ENCODE measurements at places on chromosomes 11 and 22.

GRCh38 chr11:68050371-68050841 is 11.6 kb downstream of the TCIRG1 start:
- no peak for DNase-seq

DNA sequence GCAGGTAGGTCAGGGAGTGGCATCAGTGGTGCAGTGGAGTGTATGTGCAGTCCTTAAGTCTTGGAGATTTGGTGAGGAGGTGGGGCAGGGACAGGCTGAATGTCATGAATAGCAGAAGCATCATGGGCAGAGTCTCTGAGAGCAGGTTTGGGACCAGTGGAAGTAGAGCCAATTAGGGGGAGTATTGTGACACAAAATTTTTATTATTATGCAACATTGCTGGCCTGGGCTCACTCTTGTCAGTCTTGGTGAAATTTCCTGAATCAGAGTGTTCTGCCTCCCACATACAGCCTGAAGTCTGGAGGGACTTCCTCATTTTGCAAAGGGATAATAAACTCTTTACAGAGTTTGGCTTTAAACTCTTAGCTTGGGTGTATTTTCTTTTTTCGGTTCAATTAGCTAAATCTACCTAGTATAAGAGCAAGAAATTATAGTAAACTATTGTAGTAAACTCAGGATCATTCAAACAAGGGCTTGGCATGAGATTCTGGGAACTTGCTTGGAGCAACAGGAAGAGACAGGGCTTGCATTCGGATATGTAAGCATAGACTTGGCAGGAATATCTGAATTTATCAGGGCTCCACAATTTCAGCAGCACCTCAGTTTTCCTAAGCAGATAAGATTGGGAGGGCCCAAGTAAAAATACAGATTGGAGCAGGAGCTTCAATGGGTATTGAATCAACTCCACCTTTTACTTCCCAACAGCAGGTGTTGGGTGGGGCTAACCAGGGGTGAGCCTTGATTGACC is 67.7 kb downstream of the FDX1 start:
- DNase-seq = no peak

DNA sequence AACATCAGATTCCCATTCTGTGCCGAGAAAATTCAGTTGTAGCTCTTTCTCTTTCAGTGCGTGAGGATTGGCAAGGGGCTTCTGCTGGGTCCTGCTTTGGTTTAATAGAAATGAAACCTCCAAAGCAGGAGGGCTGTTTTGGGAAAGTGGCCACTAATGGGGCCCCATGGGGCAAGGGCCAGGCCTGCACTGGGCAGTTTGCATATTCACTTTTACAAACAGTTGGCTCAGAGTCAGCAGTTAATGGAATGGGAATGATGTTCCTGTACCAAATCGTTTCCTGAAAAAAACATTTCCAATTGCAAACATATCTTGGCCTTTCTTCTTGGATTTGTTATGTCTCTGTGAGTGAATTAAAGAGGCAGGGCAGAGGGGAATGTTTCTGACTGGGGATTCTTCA is 92.1 kb downstream of the PARVA start:
- DNase-seq = no peak

DNA sequence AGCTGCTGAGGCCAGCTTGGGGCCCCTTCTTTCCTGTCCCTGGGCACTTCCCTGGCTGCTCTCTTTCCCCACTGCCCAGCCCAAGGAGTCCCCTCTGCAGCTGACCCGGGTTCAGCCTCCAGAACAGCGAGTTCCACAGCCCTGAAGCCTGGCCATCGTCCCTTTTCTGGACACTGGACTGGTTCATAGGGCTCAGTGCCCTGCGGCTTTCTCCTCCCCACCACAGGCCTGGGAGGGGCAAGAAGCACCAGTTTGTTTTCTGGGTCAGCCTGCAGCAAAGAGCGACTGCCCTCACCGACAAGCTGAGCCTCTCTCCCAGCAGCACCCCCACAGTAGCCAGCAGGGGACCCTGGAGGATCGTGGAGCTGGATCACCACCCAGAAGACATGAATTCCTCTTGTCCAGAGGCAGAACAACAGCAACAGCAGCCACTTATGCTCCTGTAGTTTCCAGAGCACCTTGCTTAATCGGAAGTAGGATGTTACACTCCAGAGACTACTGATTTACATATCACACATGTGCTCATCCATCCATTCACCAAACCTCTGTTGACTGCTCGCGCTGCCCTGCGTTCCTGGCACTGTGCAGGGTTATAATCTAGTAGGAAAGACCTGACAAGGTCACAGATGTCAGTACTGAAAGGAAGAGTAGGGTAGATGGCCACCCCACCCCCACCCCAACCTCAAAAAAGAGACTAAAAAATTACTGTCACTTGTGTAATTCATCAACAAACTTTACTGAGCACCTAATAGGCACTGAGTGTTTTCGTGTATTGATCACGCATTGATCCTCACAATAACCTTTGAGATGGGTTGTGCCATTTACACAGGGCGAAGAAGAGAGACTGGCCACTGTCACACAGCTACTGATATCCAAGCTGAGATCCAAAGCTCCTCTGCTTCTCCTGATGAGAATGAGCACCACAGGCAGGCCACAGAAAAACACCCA is 13.0 kb upstream of the CXCR5 start:
- DNase-seq = no peak

- no peak for DNase-seq
These were observed 12.4 kb upstream of the SWAP70 start for GRCh38 chr11:9651481-9651880.

- DNase-seq = no peak
These were observed 23.2 kb downstream of the CAPN1 start for GRCh38 chr11:65204646-65205601.

GRCh38 chr11:64222651-64223000 is 3.4 kb downstream of the TRPT1 start:
- DNase-seq = no peak

GRCh38 chr22:22878801-22879674 is 8.6 kb upstream of the IGLL5 start:
- no peak for DNase-seq

DNA sequence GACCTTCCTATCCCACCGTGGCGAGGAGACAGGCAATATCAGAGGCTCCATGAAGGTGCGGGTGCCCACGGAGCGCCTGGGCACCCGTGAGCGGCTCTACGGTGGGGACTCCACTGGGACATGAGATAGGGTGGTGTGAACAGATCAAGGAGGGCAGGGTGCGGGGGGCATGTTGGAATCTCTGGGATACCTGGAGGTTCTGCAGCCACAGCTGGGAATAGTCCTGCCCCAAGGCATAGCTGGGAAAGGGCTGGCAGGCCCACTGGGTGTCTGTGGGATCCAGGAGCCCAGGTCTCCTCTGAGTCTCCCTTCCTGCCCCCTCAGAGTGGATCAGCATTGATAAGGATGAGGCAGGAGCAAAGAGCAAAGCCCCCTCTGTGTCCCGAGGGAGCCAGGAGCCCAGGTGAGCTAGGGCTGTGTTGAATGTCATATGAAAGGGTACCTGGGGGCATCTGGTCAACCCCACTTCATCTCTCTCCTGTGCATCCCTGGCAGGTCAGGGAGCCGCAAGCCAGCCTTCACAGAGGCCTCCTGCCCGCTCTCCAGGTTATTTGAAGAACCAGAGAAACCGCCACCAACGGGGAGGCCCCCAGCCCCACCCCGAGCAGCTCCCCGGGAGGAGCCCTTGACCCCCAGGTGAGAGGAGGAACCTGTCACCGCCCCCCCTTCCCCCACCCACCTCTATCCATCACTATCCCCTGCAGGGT is 8.5 kb downstream of the PHOX2A start:
- DNase-seq = no peak

Measured in NCI-H1105 treated with DMSO at 0.1 percent for 48 hours (cell line).